T follicular helper cell (primary cell): ENCODE measurements at places on chromosomes 3 and 15.

GRCh38 chr3:114796796-114797195 is 350.3 kb downstream of the ZBTB20 start:
- no peak for DNase-seq

GRCh38 chr3:80158332-80158731 is 390.5 kb upstream of the ROBO1 start:
- no peak for DNase-seq

- DNase-seq, result no peak
Observed at GRCh38 chr3:72427624-72428023, 420.6 kb downstream of the SHQ1 start.

DNA sequence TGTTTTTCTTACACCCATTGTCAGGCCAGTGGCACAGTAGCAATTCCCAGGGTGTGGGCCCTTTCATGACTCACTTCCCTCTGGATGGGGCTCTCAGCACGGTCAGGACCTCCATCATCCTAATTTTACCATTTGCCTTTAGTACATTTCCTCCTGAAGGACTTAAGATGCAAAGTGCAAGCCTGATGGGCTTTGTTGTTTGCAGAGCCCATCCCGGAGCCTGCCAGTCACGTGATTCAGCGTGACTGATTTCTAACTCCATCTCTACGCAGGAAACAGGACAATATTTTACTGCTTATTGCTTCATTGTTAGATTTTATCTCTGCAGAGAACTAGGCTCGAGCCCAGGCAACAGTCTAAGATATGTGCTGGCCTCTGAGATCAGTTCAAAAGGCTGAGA is 223.7 kb downstream of the PDZRN3 start:
- DNase-seq, result no peak

- DNase-seq, result peak; percentile 34
Observed at GRCh38 chr15:99213187-99213811, 36.1 kb downstream of the TTC23 start.

DNA sequence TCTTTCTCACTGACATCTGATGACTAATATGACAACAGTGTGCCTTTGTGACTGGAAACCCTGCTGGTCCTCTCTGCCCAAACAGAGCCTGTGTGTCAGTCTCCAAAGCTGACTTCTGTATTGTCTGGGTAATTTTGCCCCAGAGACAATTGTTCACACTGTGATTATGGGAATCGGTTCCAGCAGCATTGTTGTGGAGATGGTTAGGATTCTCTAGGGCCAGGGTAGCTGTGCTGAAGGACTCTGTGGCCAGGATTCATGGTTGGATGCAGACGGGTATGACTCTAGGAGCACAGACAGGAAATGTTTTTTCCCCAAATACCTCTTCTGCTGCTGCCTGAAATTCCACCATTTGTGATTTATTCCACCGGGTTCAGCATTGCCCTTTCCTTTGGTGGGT is 57.5 kb upstream of the ITGA11 start:
- no peak for DNase-seq

GRCh38 chr3:67016522-67017080 is 18.5 kb downstream of the KBTBD8 start:
- no peak for DNase-seq
